ENCODE measurements at places on chromosomes 3 and 15. TPM values are rescaled to one million over a fixed set of nuclear protein-coding genes. Genes with fewer than 3 reads are reported as not detected.

GRCh38 chr3:112496366-112497067 lies 2.8 kb downstream of the BTLA start:
- H3K36me3 ChIP-seq: no peaks in the 10 kb centered on the region
- no peaks in the 10 kb centered on the region for H3K4me1 ChIP-seq
- DNase-seq: no peak
- no peaks in the 10 kb centered on the region for H3K27me3 ChIP-seq
- H3K4me3 ChIP-seq: no peak overlapping the region

Gene CLDN16
- 0.74 TPM for total RNA-seq

DNA sequence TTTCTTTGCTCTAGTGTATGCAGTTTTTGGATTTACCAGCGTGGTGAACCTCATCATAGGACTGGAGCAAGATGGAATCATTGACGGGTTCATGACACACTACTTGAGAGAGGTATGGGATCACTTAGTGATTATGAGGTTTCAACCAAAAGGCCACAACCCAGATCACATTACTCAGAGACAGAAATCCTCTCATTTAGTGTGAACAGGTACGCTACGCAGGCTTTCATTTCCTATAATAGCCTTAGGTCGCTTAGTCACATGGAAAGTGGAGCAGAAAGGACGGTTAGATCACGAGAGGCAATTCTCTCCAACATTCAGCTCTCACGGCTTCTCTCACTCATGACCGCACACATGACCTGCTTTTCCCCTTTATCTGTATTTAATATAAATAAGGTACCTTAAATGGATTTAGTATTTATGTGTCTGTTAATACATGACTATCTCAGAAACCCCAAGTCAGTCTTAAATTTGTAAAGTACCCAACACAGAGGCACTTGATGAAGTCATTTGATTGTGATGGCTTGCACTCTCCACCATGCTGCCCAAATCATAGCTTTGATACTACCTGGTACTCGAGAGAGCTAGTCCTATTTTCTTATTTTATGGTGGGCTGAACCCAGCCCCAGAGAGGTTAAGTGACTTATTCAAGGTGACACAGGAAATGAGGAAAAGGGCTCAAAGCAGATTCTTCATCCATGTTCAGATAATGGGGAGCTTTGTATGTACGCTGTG lies 8.6 kb downstream of the TM6SF1 start:
- no peaks in the 10 kb centered on the region for H3K27me3 ChIP-seq
- H3K4me1 ChIP-seq: peaks cover 19% of the 10 kb centered on the region
- no peak for DNase-seq
- H3K4me3 ChIP-seq: no peak overlapping the region
- H3K27ac ChIP-seq: no peak overlapping the region

GRCh38 chr3:48034000-48034516 lies 17.8 kb upstream of the MAP4 start:
- no peak overlapping the region for H3K27ac ChIP-seq
- no peak overlapping the region for H3K4me3 ChIP-seq
- DNase-seq: no peak

DNA sequence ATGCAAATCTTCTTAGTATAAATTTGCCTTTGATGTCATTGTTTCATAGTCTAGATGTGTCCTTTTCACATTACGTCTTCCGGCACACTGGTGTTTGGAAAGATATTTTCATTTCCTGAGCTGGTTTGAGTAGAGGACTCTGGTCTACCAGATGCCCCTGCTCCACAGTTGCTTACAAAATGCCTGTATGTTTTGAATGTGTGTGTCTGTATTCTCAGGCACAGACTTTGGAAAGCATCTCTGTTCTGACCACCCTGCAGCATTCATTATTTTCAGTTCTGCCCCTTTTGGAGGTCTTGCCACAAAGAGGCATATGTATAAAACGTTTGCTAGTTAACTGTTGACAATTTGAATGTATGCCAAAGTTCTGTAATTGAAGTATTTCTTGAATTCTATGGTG lies 236.0 kb upstream of the GOLIM4 start:
- no peaks in the 10 kb centered on the region for H3K4me1 ChIP-seq
- H3K27me3 ChIP-seq: no peaks in the 10 kb centered on the region
- DNase-seq: no peak
- no peak overlapping the region for H3K27ac ChIP-seq

Gene OSTN
- total RNA-seq: not detected

- peaks cover 34% of the 10 kb centered on the region for H3K4me1 ChIP-seq
- H3K27me3 ChIP-seq: no peaks in the 10 kb centered on the region
- no peaks in the 10 kb centered on the region for H3K36me3 ChIP-seq
- H3K27ac ChIP-seq: no peak overlapping the region
- DNase-seq: no peak
- no peak overlapping the region for H3K4me3 ChIP-seq
These were observed 1.3 kb upstream of the ZXDC start for GRCh38 chr3:126477061-126477380.

GRCh38 chr3:37752649-37753025 lies 109.0 kb upstream of the CTDSPL start:
- no peak overlapping the region for H3K4me3 ChIP-seq
- no peaks in the 10 kb centered on the region for H3K4me1 ChIP-seq
- no peak for DNase-seq
- no peak overlapping the region for H3K27ac ChIP-seq

Gene CSTA
- total RNA-seq: 39.5 TPM

DNA sequence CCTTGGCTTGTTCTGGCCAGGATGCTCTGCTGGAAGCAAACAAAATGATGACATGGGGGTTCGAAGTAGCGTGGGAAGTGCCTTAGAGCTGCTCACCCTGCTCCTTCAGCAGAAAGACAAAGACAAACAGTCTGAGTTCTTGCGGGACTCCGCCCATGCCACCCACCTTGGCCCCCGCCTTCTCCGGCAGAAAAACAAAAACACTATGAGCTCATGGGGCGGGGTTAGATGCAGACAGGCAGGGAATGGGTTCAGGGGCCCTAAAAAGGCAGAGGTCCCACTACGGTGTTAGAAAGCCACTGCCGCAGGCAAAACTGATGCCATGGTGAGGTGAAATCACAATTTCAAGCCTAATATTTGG lies 9.7 kb upstream of the NCKIPSD start:
- H3K27ac ChIP-seq: peak overlapping the region; percentile 79
- peak overlapping the region; percentile 41 for H3K4me3 ChIP-seq
- H3K27me3 ChIP-seq: no peaks in the 10 kb centered on the region
- peaks cover 47% of the 10 kb centered on the region for H3K4me1 ChIP-seq
- H3K36me3 ChIP-seq: peaks cover 78% of the 10 kb centered on the region

- peaks cover 11% of the 10 kb centered on the region for H3K4me1 ChIP-seq
- H3K27ac ChIP-seq: no peak overlapping the region
- peak; percentile 63 for DNase-seq
- no peak overlapping the region for H3K4me3 ChIP-seq
- H3K27me3 ChIP-seq: no peaks in the 10 kb centered on the region
These were observed 15.2 kb downstream of the MAGEF1 start for GRCh38 chr3:184696697-184697096.

Gene CD96
- 5.6 TPM for total RNA-seq

GRCh38 chr3:15261274-15261673 lies 55.2 kb downstream of the CAPN7 start:
- peaks cover 13% of the 10 kb centered on the region for H3K4me1 ChIP-seq
- peaks cover 61% of the 10 kb centered on the region for H3K36me3 ChIP-seq
- no peak overlapping the region for H3K4me3 ChIP-seq
- DNase-seq: no peak
- no peak overlapping the region for H3K27ac ChIP-seq

- no peaks in the 10 kb centered on the region for H3K4me1 ChIP-seq
- H3K36me3 ChIP-seq: peaks cover 45% of the 10 kb centered on the region
- no peaks in the 10 kb centered on the region for H3K27me3 ChIP-seq
- no peak overlapping the region for H3K27ac ChIP-seq
These were observed 43.9 kb downstream of the ST3GAL6 start for GRCh38 chr3:98807011-98807410.

- DNase-seq: no peak
- H3K36me3 ChIP-seq: no peaks in the 10 kb centered on the region
- H3K4me3 ChIP-seq: no peak overlapping the region
- peaks cover 31% of the 10 kb centered on the region for H3K27me3 ChIP-seq
- H3K4me1 ChIP-seq: peaks cover 25% of the 10 kb centered on the region
- peak overlapping the region; percentile 68 for H3K27ac ChIP-seq
These were observed 36.5 kb upstream of the UACA start for GRCh38 chr15:70799667-70800450.

Gene NME9
- 3.5 TPM for total RNA-seq

DNA sequence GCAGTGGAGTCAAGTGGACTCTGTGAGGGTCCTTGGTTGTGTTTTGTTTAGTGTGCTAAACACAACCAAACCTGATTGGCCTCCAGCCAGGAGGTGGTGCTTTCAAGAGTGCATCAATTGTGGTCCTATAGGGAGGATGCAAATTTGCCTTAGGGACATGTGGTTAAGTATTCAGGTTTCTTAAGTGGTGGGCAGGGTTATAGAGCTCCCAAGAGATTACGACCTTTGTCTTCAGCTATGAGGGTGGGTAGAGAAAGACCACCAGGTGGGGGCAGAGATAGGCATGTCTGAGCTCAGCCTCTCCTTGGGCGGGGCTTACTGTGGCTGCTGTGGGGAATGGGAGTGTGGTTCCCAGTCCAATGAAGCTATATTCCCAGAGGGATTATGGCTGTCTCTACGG lies 186.6 kb downstream of the SQOR start:
- no peaks in the 10 kb centered on the region for H3K4me1 ChIP-seq
- no peaks in the 10 kb centered on the region for H3K27me3 ChIP-seq

- H3K27me3 ChIP-seq: no peaks in the 10 kb centered on the region
- peaks cover 7% of the 10 kb centered on the region for H3K4me1 ChIP-seq
- no peak overlapping the region for H3K4me3 ChIP-seq
These were observed 206.1 kb downstream of the SV2B start for GRCh38 chr15:91306144-91306543.

DNA sequence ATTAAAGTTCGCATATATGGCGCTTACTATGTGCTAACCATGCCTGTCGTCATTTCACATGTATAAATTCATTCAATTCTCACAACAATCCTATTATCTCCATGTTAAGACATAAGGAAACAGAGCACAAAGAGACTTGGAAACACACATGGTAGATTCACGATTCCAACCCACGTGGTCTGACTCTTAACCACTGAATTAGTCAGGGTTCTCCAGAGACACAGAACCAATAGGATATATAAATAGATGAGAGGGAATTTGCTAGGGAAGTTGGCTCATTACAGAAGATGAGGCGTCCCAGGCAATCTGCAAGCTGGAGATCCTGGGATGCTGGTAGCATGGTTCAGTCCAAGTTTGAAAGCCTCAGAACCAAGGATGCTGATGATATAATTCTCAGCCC lies 765.3 kb downstream of the TBL1XR1 start:
- no peaks in the 10 kb centered on the region for H3K36me3 ChIP-seq
- no peak overlapping the region for H3K27ac ChIP-seq
- no peak overlapping the region for H3K4me3 ChIP-seq
- H3K27me3 ChIP-seq: no peaks in the 10 kb centered on the region
- DNase-seq: no peak
- no peaks in the 10 kb centered on the region for H3K4me1 ChIP-seq

GRCh38 chr15:72227720-72228119 lies 3.3 kb downstream of the PKM start:
- peaks cover 63% of the 10 kb centered on the region for H3K4me1 ChIP-seq
- H3K4me3 ChIP-seq: peak overlapping the region; percentile 99
- H3K27ac ChIP-seq: peak overlapping the region; percentile 96
- no peaks in the 10 kb centered on the region for H3K27me3 ChIP-seq

GRCh38 chr15:49023354-49023753 lies 22.9 kb downstream of the SECISBP2L start:
- H3K4me3 ChIP-seq: no peak overlapping the region
- no peak overlapping the region for H3K27ac ChIP-seq
- H3K36me3 ChIP-seq: peaks cover 94% of the 10 kb centered on the region
- DNase-seq: no peak
- no peaks in the 10 kb centered on the region for H3K27me3 ChIP-seq
- H3K4me1 ChIP-seq: no peaks in the 10 kb centered on the region

GRCh38 chr3:95905182-95905581 lies 909.2 kb upstream of the EPHA6 start:
- DNase-seq: no peak
- no peaks in the 10 kb centered on the region for H3K27me3 ChIP-seq
- no peaks in the 10 kb centered on the region for H3K4me1 ChIP-seq
- no peak overlapping the region for H3K27ac ChIP-seq
- H3K4me3 ChIP-seq: no peak overlapping the region
- no peaks in the 10 kb centered on the region for H3K36me3 ChIP-seq

GRCh38 chr15:40914486-40914885 lies 14.7 kb upstream of the DLL4 start:
- H3K4me1 ChIP-seq: peaks cover 47% of the 10 kb centered on the region
- no peaks in the 10 kb centered on the region for H3K27me3 ChIP-seq
- no peak overlapping the region for H3K4me3 ChIP-seq

DNA sequence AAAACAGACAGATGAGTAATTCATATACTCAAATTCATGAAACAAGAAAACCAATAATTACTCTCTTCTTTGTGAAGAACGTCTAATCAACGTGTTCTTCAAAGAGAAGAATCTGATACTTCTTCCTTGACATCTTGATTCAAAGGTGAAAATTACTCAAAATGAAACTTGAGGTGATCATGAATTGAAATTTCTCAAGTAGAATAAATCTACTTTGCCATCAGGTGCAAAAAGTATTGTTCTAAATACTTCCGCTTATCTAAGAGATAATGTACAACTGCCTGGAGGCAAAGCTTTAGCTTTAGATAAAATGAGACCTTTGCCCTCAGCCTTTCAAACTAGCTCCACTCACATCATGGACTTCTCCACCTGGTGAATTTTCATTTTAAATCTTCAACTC lies 13.9 kb upstream of the XXYLT1 start:
- no peaks in the 10 kb centered on the region for H3K27me3 ChIP-seq
- H3K27ac ChIP-seq: no peak overlapping the region
- no peak for DNase-seq
- peaks cover 80% of the 10 kb centered on the region for H3K36me3 ChIP-seq

DNA sequence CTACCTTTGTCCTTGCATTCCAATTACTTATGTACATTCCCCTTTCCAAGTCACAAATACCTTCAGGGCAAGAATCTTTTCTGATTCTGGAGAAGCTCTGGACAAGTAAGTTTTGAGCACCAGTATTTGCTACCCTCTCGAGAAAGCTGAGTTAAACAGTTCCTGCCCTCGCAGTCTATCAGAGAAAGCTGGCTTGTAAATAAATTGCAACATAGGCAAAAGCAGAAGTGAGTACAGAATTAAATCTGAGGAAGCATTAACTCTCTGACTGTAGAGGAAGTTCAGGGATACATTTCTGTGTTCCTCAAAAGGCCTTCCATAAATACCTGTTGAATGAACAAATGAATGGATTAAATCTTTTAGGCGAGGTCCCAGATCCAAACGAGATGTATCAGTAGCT lies 1.2 kb downstream of the OSBPL11 start:
- no peaks in the 10 kb centered on the region for H3K27me3 ChIP-seq
- DNase-seq: no peak

- H3K4me3 ChIP-seq: no peak overlapping the region
- DNase-seq: no peak
- no peaks in the 10 kb centered on the region for H3K27me3 ChIP-seq
- H3K4me1 ChIP-seq: no peaks in the 10 kb centered on the region
These were observed 798.3 kb downstream of the ROBO1 start for GRCh38 chr3:78969483-78969882.

Gene LDHAL6B
- not detected for total RNA-seq

- DNase-seq: no peak
- H3K36me3 ChIP-seq: no peaks in the 10 kb centered on the region
- H3K4me1 ChIP-seq: no peaks in the 10 kb centered on the region
- H3K27ac ChIP-seq: no peak overlapping the region
These were observed 332.5 kb upstream of the BCHE start for GRCh38 chr3:166169681-166170080.

- no peak overlapping the region for H3K4me3 ChIP-seq
- H3K27me3 ChIP-seq: no peaks in the 10 kb centered on the region
- H3K27ac ChIP-seq: peak overlapping the region; percentile 53
- DNase-seq: no peak
- peaks cover 40% of the 10 kb centered on the region for H3K4me1 ChIP-seq
These were observed 40.3 kb downstream of the ABHD2 start for GRCh38 chr15:89128320-89129122.

Data from lower lobe of right lung (tissue), 2 donors.